ENCODE measurements at places on chromosomes 11 and 22. TPM values are rescaled to one million over a fixed set of nuclear protein-coding genes. Genes with fewer than 3 reads are reported as not detected.

- no peak for DNase-seq
These were observed 37.7 kb upstream of the FDX1 start for GRCh38 chr11:110392056-110392455.

GRCh38 chr11:62926680-62927455 is 5.7 kb upstream of the CHRM1 start:
- DNase-seq = no peak

GRCh38 chr22:41833369-41834004 is 582 bp downstream of the SREBF2 start:
- peak; percentile 68 for DNase-seq

GRCh38 chr11:24389575-24389974 is 107.3 kb upstream of the LUZP2 start:
- DNase-seq = no peak

- no peak for DNase-seq
These were observed 96.3 kb downstream of the SWAP70 start for GRCh38 chr11:9760193-9760575.

DNA sequence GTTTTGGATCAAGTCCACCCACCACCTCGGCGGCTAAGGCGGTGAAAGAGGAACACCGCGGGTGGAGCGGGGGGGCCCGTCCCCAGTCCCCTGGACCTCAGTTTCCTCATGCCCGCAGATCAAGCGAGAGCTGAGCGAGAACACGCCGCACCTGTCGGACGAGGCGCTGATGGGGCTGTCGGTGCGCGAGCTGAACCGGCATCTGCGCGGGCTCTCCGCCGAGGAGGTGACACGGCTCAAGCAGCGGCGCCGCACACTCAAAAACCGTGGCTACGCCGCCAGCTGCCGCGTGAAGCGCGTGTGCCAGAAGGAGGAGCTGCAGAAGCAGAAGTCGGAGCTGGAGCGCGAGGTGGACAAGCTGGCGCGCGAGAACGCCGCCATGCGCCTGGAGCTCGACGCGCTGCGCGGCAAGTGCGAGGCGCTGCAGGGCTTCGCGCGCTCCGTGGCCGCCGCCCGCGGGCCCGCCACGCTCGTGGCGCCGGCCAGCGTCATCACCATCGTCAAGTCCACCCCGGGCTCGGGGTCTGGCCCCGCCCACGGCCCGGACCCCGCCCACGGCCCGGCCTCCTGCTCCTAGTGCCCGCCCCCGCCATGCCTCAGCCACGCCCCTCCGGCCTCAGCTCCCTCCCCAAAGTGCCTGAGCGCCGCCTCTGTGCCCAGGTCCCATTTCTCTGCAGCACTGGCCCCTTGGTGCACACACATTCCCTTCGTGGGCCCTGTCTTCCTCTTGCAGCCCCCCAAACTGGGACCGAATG is 12.7 kb downstream of the MAFF start:
- DNase-seq = peak; percentile 71

DNA sequence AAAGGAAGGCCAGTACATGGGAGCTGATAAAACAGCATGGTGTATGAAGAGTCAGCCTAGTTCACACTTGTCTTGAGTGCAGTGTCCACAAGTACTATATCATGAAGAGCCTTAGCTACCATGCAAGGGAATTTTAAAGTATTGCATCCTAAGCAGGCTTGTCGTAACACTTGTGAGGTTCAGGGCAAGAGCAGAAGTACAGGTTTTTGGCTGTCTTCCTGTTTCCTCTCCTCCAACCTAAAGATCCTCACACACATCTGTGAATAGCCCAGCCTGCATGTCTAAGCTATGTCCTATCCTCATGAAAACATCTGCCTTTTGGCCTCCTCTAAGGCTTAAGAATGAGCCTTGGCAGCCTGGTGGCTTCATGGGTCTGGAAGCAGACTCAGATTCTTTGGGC is 34.6 kb upstream of the TMEM123 start:
- DNase-seq = no peak

DNA sequence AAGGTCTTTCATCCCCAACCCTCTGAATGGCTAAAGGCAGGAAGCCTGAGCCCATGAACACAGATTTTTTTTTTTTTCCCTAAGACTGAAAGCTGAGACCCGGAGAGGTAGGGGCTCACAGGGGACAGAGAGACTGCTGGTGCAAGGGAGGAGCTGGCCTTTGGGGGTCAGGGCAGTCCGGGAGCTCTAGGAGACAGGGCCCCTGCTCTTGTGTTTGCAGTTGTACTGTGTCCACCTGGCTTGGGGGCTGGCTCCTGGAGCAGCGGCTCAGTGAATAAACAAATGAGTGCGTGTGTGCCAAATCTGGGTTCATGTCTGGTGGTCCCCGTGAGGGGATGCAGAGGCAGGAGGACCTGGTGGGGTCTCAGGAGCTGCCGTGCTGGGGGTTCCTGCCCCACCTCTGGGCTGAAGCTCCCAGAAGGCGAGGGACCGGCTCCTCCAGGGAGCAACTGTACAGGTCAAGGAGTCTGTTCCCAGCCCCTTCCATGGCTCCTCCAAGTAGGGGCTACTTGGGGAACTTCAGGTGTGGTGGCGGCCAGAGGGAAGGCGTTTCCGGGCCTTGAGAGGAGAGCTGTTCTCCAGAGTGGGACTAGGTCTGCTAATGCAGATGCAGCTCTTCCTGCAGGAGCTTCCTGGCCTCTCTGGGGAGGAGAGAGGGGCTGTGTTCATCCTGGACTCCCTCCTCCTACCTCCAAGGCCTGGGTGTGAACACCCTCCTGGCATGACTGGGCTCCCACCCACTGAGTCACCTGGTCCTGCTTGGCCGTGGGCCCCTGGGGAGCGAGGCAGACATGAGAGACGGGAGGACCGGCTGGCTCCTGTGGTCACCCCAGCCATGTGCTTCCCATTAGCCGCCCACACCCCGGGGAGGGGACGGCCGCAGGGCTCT is 57.6 kb downstream of the FBXO7 start:
- no peak for DNase-seq

- DNase-seq = no peak
These were observed 5.1 kb downstream of the TCF20 start for GRCh38 chr22:42265321-42265720.

DNA sequence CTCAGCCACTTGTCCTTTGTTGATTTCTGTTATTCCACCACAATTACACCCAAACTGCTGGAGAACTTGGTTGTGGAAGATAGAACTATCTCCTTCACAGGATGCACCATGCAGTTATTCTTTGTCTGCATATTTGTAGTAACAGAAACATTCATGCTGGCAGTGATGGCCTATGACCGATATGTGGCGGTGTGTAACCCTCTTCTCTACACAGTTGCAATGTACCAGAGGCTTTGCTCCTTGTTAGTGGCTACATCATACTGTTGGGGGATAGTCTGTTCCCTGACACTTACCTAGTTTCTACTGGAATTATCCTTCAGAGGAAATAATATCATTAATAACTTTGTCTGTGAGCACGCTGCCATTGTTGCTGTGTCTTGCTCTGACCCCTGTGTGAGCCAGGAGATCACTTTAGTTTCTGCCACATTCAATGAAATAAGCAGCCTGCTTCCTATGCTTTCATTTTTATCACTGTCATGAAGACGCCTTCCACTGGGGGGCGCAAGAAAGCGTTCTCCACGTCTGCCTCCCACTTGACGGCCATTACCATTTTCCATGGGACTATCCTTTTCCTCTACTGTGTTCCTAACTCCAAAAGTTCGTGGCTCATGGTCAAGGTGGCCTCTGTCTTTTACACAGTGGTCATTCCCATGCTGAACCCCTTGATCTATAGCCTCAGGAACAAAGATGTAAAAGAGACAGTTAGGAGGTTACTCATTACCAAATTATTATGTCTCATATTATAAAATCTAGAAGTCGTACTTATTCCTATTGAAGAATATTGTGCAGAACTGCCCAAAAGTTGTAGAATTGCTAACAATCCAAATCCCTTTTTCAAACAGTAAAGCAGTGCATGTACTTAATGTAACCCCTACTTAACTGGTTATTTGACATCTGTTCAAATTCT is 53.2 kb downstream of the OR4C6 start:
- peak; percentile 67 for DNase-seq

GRCh38 chr11:108494182-108494581 is 4.0 kb downstream of the POGLUT3 start:
- DNase-seq = no peak

DNA sequence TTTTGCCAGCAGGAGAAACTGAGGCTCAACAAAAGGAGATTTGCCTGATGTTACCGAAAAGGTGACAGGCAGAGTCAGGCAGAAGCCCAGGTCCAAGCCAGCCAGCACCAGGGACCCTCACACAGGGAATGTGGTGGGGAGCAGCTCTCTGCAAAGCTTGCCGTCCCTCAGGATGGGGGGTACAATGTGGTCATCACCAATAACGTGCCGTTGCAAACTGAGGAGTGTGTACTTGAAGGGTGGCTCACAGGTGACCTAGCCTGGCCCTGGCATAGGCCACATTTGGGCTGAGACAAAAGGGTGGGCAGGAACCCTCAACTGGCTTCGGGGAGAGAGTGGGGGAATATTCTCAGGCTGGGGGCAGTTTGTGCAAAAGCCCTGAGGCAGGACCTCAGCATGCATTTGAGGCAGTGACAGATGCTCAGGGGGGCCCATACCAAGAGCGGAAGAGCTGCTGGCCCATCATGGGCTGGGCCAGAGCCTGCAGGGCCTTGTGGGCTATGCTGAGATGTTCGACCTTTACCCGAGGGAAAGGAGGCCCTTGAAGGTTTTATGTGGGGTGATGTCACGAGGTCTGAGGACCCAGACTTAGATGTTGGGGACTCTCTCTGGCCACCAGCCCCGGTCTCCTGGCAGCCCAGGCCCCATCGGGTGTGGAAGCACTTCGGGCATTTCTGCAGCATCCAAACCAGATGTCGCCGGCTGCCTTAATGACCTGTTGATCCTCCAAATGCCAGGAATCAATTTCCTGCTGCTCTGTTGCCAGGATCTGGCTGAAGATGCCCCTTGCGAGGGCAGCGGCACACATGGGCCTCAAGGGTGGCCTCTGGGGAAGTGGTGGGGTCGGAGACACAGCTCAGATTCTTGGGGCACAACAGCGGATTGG is 57.4 kb upstream of the SHISAL1 start:
- DNase-seq = no peak

GRCh38 chr11:125329786-125330185 is 165.2 kb downstream of the PKNOX2 start:
- DNase-seq = no peak

DNA sequence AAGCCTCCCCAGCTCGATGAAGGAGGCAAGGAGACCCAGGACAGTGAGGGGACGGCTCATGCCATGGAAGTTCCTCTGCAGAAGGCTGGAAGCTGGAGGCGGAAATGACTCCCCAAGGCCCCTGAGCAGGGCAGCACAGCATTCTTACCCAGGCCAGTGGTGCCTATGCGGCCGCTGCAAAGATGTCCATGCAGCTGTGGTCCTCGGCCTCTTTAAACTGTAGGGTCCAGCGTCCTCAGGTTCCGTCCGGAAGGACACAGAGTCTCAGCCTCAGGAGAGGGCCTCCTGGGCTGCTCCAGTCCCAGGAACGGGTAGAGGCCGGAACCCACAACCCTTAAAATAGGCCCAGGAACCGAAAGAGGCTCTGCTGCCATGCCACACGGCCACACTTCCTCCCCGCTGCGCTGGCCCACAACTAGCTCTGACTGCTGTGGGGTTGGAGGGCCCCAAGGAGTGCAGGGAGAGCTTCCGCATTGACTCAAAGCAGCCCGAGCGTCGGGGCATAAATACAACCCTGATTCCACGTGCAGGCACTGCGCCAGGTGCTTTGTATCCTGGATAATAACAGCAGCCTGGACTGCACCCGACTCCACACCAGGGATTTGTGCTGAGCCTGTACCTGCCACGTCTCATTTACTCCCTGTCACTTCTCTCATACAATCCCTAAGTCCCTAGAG is 5.5 kb downstream of the KIAA0930 start:
- DNase-seq = peak; percentile 87

- DNase-seq = no peak
These were observed 2.9 kb upstream of the TBX10 start for GRCh38 chr11:67642173-67643120.

GRCh38 chr11:25927411-25927953 is 404.4 kb upstream of the ANO3 start:
- no peak for DNase-seq

GRCh38 chr11:14310679-14311078 is 48.3 kb downstream of the RRAS2 start:
- DNase-seq = no peak

GRCh38 chr11:9315078-9315688 is 790 bp upstream of the TMEM41B start:
- DNase-seq = no peak

DNA sequence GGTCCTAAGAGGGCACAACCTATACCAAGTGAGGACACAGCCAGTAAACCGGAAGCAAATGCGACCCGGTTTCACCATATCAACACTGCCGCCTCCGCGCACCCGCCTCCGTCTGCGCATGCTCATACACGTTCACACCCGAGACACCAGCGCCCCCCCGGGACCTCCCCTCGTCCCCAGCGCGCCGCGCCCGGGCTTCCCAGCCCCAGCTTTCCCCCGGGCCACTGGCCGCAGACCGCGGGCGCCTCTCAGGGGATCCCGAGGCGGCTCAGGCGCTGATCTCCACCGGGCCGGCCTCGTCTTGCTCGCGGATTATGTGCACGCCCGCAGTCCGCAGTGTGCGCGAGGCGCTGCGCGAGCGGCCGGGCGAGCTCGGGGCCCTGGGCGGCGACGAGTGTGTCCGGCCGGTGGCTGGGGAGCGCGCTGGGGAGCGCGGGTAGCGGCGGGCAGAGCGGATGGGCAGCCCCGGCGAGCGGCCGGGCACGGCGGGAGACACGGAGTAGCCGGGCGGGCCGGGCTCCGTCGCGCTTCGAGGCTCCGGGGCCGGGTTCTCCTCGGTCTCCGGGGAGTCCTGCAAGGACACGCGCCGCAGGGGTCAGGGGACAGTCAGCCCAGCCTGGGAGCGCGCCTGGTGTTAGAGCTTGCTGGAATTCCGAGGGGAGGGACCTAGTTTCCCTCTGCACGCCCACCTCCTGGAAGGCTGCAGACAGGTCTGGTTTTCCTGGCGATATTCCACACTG is 2.0 kb downstream of the HEPN1 start:
- no peak for DNase-seq

DNA sequence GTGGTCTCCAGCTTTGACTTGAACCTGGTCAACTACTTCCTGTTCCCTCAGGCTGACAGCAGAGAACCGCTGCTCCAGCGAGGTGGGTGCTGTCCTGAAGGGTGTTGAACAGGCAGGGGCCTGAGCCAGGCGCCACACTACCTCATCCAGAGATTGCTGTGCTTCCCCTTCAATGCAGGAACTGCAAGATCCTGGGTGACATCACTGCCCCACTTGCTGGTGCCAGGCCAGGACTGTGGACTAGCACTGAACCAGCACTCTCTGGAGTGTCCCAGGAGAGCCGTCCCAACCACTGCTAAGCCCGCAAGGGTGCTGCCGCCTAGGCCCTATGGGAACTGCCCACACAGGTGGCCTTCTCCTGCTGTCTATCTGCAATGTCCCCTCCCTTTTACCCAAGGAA is 51.7 kb downstream of the GAB4 start:
- no peak for DNase-seq

GRCh38 chr22:46619830-46620501 is at the start of gene GRAMD4:
GRAMD4 (plus strand) TSS chr22:46620386; CDS start chr22:46626800, 6,414 bp downstream.
- DNase-seq = no peak

Gene RFPL1
- total RNA-seq = not detected

Gene OR4D9
- 0.18 TPM for total RNA-seq

Gene APOBEC3B
- total RNA-seq = not detected

Gene KRTAP5-10
- total RNA-seq = not detected

Gene NCF4
- total RNA-seq = 116 TPM

Gene TTC9C
- total RNA-seq = 49.2 TPM

Gene ACTN3
- not detected for total RNA-seq

Gene NUDT8
- total RNA-seq = 35.4 TPM

Gene FAM111B
- 10.7 TPM for total RNA-seq

Gene MPPED1
- 0.15 TPM for total RNA-seq

Gene CYP2D6
- 2.9 TPM for total RNA-seq

Gene KIRREL3
- total RNA-seq = not detected

Gene TRAF6
- total RNA-seq = 13.2 TPM

Gene MRGPRF
- not detected for total RNA-seq

Gene SMC1B
- total RNA-seq = not detected

Gene GDPD4
- total RNA-seq = not detected

Gene ADM2
- total RNA-seq = 1.4 TPM
